ENCODE measurements at places on chromosomes 11 and 22.

- no peak for DNase-seq
Measured at GRCh38 chr22:49398646-49399045, 429.0 kb downstream of the BRD1 start.

DNA sequence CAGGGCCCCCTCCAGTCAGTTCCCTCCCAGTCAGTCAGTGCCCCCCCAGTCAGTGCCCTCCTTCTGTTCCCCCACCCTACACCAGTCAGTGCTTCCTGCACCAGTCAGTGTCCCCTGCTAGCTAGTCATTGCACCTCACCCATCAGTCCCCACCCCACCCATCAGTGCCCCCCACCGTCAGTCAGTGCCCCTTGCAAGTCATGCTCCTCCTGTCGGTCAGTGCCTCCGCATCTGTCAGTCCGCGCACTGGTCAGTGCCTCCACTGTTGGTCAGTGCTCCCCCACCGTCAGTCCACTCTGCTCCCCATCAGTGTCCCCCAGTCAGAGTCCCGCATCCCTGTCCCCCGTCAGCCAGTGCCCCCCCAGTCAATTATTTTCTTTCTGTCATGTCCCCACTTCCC, 3.3 kb downstream of the PPP6R2 start:
- DNase-seq = no peak

- no peak for DNase-seq
Measured at GRCh38 chr11:1912289-1912878, 7.1 kb upstream of the TNNT3 start.

DNA sequence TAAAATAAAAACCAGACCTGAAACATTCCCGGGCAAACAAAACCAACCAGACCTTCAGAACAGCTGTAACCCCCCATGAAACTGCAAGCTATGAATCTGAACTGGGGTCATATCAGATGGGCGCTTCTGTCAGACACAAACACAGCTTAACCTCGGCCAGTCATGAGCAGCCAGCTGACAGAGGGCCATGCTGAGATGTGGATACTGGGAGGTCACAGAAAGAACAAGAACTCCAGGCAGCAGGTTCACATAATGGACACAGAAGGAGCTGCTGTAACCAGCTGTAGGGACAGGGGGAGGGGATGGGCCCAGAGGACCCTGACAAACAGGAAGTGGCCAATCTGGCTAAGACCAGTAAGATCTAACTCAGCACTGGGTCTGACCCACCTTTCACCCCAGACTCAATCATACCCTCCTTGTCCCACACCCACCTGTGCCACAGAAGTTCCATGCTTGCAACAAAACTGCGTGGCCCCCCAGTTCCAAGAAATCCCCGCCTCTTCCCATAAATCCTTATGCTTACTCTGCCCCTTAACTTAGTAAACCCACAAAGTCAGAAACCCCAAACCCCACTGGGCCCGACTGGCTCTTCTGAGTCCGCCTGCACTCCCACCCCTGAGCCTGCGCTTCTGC, 4.0 kb downstream of the APOL4 start:
- DNase-seq = peak; percentile 26

- no peak for DNase-seq
Measured at GRCh38 chr22:50047346-50047745, 10.8 kb downstream of the TTLL8 start.

- DNase-seq = no peak
Measured at GRCh38 chr11:13104619-13105236, 95.6 kb downstream of the RASSF10 start.

GRCh38 chr11:16604794-16605388, 133.6 kb upstream of the C11orf58 start:
- DNase-seq = no peak

DNA sequence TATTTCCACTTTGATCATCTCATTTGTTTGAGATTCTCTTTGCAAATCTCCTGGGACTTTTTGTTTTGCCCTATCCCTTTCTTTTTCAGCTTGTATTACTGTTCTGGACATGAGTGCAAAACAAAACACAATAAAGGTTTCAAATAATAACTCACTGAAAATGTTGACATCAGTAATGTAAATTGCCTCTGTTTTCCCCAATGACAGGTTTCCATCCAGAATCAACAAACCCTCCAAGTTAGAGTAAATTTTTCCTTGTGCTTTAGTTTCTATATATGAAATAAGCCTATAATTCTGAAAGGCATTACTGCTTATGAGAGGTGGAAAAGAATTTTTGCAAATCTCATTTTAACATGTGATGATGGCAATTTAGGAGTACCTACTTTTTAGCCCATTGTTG, 187.0 kb upstream of the ANO3 start:
- DNase-seq = no peak

DNA sequence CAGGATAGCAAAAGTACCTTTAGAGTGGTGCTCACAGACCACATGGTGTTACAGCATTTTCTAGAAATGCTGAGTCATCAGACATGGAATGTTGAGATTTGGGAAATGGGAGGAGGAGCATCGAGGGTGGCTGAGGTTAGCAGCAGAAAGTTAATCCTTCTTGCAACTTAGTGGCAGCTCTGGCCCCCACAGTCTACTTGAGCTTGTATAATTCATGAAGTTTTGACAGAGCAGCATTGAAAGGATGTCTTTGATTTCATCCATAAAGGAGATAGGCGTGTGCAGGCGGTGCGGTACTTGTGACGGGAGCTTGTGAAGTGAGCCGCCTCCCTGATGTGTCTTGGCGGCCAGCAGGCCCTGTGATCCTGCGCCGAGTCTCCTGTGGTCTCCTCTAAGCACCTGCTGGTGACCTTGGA, 330.5 kb downstream of the TBC1D22A start:
- no peak for DNase-seq

DNA sequence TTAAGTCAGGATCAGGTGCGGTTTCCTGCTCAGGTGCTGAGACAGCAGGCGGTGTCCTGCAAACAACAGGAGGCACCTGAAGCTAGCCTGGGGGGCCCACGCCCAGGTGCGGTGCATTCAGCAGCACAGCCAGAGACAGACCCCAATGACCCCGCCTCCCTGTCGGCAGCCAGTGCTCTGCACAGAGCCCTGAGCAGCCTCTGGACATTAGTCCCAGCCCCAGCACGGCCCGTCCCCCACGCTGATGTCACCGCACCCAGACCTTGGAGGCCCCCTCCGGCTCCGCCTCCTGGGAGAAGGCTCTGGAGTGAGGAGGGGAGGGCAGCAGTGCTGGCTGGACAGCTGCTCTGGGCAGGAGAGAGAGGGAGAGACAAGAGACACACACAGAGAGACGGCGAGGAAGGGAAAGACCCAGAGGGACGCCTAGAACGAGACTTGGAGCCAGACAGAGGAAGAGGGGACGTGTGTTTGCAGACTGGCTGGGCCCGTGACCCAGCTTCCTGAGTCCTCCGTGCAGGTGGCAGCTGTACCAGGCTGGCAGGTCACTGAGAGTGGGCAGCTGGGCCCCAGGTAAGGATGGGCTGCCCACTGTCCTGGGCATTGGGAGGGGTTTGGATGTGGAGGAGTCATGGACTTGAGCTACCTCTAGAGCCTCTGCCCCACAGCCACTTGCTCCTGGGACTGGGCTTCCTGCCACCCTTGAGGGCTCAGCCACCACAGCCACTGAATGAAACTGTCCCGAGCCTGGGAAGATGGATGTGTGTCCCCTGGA, at the start of gene MYO7A:
TSS of gene MYO7A (plus strand) at position 327 of the 772 bp plus-strand sequence. CDS start 2,389 bp downstream, outside the sequence.
- DNase-seq = no peak

DNA sequence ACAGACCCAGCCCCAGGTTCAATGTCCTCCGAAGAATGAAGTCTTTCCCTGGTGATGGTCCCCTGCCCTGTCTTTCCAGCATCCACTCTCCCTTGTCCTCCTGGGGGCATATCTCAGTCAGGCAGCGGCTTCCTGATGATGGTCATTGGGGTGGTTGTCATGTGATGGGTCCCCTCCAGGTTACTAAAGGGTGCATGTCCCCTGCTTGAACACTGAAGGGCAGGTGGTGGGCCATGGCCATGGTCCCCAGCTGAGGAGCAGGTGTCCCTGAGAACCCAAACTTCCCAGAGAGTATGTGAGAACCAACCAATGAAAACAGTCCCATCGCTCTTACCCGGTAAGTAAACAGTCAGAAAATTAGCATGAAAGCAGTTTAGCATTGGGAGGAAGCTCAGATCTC, 14.1 kb downstream of the APOL1 start:
- DNase-seq = no peak

- DNase-seq = no peak
Measured at GRCh38 chr22:39368461-39368911, 18.7 kb downstream of the SYNGR1 start.

DNA sequence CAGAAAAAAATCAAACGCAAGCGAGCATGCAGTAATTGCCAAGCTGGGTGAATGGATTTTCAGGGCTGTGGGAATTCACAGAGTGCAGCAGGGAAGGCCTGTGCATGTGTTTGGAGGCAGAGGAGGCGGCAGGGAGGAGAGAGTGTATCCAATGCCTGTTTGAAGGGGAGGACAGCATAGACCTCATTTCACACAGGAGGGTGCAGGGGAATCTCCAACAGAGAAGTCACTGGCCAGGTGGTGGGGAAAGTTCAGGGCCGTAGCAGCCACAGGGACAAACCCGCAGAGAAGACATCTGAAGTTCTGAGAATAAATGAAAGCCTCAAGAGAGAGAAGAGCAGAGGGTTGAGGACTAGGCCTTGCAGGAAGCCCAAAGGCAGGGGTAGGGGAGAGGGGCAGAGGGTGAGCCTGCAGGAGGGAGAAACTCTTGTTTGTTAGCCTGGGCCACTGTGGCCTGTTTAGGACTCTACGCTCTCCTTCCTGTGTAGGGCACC, 19.2 kb upstream of the KDM2A start:
- DNase-seq = no peak

DNA sequence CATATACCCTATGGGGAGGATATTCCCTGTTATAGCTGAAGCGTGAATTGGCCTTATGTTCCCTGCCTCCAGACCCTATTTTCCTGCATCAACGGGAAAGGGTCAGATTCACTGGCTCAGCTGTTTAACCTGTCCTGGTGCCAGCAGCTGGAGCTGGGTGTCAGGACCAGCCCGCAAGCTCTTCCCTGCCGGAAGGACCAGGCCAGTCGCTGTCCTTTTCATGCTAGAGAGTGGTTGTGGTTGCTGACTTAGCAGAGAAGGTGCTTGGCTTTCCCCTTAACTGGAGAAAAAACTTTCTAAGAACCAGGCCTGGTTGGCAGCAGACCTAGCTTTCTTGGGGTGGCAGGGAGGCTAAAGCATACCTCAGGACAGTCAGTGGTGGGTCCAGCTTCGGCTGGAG, 5.2 kb upstream of the SREBF2 start:
- DNase-seq = no peak

GRCh38 chr11:10762185-10762584, 11.1 kb downstream of the CTR9 start:
- no peak for DNase-seq

DNA sequence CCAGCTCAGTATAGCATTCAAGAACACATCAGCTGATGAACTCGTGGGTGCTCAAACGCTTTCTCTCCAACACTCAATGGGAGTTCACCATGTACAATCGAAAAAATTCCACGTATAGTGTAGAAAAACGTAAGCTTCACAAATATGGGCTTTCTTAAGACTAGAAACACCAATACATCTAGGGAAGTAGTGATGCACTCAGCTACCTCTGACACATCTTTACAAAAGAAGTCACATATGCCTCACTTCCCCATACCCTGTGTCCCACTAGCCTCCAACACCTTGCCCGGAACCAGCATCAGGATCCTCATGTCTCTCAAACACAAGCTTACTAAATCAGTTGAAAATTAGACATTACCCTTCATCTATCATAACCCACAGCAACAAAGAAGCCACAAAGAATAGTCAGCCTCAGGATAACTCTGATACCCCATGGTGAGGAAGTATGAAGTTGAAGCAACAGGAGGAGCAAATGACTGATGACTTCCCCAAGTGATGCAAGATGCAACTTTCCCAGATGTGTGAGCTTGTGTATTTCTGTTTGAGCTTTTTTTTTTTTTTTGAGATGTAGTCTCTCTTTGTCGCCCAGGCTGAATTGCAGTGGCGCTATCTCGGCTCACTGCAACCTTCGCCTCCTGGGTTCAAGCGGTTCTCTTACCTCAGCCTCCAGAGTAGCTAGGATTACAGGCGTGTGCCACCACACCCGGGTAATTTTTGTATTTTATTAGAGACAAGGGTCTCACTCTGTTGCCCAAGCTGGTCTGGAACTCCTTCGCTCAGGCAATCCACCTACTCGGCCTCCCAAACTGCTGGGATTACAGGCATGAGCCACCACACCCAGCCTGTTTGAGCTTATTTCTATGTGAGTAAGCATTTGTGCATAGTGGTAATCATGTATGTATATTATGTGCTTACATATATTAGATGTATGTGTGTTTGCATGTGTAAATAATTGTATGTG, 8.5 kb upstream of the DENND5A start:
- DNase-seq = no peak

DNA sequence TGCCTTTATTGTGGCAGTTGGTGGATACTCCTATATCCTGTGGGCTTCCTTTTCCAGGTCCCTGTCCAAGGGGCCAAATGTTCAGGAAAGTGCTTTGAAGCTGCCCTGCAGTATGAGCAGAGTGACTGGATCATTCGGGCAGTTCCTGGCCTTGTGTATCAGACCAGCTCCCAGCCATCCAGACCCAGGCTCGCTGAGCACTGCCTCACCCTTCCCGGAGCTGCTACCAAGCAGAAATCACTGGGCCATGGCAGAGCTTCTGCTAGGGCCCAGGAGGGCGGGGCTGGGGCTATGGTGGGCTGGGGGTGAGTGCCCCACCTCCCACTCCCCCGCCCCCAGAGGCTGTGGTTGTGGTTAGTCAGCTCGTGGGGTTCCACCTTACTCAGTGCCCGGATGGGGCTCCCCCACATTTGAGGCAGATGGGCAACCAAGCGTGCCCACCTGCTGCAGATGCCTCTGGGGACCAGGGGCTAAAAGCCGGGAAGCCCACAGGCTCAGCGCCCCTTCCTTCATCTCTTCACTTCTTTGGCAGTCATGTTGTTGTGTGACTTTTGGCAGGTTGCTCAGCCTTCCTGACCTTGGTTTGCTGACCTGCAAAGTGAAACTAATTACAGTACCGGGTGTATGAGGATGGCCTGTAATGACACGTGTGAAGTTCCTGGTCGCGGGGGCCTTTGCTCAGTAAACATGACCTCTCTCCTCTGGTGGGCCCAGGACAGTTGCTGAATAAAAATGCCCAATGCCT, 2.1 kb upstream of the LRRC32 start:
- DNase-seq = no peak

DNA sequence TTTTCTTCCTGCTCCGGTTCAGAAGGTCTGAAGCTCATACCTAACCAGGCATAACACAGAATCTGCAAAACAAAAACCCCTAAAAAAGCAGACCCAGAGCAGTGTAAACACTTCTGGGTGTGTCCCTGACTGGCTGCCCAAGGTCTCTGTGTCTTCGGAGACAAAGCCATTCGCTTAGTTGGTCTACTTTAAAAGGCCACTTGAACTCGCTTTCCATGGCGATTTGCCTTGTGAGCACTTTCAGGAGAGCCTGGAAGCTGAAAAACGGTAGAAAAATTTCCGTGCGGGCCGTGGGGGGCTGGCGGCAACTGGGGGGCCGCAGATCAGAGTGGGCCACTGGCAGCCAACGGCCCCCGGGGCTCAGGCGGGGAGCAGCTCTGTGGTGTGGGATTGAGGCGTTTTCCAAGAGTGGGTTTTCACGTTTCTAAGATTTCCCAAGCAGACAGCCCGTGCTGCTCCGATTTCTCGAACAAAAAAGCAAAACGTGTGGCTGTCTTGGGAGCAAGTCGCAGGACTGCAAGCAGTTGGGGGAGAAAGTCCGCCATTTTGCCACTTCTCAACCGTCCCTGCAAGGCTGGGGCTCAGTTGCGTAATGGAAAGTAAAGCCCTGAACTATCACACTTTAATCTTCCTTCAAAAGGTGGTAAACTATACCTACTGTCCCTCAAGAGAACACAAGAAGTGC, 661 bp upstream of the MALAT1 start:
- no peak for DNase-seq

GRCh38 chr22:29872144-29872893, 10.7 kb upstream of the MTMR3 start:
- DNase-seq = no peak
